Epithelial cell of proximal tubule (primary cell): ENCODE measurements at places on chromosomes 1 and 21.

DNA sequence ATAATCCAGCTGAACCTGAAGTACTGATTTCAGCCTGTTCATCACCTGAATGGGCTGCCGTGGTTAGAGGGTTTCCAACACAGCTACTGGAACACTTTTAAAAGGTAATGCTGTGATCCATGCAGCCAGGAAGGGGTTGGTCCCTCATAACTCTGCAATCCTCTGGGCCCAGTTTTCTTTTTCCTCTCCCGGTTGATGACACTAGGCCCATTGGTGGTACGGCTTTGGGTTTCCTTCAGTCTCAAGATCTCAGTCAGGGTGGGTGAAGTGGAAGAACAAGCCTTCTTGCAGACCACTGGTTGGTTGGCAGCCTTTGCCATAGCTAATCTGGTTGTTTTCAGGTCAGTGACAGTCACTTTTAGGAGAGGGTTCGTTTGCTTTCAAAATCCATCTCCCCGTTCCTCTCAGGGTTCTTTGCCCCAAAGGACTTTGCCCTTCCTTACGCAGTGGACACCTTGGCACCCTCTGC lies 502 bp upstream of the SLC35A3 start:
- no peak for DNase-seq

GRCh38 chr1:161031874-161032273 lies 6.9 kb downstream of the TSTD1 start:
- no peak for DNase-seq

GRCh38 chr1:202821467-202821866 lies 10.7 kb downstream of the PCAT6 start:
- DNase-seq, result no peak

GRCh38 chr1:32204943-32205361 lies 519 bp upstream of the IQCC start:
- DNase-seq, result no peak

DNA sequence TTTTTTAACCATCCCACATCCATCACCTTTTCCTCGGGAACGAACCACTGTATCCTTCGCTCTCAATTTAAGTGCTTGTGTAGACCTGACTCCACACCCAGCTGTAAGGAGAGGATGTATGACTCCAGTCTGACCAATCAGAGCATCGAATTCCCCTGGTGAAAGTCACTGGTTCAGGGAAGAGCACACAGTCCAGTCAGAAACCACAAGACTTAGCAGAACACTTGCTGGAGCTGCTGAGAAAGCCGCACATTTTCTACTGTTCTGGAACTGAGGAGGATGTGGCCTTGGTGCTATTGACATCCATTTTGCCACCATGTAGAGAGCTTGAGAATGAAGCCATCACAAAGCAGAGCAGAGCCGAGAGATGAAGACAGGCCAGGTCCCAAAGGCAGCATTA lies 59.9 kb upstream of the CNN3 start:
- no peak for DNase-seq

GRCh38 chr1:210912752-210913151 lies 221.2 kb downstream of the KCNH1 start:
- no peak for DNase-seq

DNA sequence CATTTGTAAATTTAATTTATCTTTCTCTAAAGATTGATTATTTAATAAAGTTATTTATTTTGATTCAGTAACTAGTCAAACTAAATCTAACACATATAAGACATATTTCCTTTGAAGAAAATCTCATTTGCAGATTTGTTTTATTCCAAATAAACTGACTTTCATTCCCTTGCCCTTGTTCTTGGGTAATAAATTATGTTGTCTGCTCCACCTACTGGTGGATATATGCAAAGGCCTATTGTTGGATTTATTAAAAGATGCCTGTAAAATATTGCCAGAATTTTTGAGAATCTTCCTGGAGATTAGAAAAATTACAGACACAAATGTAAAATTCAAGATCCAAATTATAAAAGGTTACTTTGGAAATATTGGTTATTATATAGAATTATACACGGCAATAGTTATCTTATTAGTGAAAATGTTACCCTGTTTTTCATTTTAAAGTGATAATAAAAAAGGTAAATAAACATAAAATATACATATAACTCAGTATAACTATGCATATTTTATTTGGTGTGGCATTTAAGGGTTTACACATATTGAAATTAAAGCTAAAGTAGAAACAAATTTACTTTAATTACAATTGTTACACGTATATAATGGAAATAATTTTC lies 116.1 kb downstream of the SPATA17 start:
- DNase-seq, result peak; percentile 2

DNA sequence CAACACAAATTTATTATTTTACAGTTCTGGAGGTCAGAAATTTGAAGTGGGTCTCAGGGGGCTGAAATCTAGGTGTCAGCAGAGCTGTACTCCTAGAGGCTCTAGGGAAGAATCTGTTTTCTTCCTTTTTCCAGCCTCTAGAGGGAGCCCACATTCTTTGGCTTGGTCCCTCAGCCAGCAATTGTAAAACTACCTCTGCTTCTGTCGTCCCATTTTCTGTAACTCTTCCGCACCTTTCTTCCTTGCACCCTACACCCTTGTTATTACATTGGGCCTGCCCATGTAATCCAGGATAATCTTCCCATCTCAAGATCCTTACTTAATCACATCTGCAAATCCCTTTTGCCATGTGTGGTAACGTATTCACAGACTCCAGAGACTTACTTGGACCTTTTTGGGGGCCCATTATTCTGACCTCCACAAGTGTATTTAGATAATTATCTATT lies 24.8 kb upstream of the THEM4 start:
- DNase-seq, result peak; percentile 19

DNA sequence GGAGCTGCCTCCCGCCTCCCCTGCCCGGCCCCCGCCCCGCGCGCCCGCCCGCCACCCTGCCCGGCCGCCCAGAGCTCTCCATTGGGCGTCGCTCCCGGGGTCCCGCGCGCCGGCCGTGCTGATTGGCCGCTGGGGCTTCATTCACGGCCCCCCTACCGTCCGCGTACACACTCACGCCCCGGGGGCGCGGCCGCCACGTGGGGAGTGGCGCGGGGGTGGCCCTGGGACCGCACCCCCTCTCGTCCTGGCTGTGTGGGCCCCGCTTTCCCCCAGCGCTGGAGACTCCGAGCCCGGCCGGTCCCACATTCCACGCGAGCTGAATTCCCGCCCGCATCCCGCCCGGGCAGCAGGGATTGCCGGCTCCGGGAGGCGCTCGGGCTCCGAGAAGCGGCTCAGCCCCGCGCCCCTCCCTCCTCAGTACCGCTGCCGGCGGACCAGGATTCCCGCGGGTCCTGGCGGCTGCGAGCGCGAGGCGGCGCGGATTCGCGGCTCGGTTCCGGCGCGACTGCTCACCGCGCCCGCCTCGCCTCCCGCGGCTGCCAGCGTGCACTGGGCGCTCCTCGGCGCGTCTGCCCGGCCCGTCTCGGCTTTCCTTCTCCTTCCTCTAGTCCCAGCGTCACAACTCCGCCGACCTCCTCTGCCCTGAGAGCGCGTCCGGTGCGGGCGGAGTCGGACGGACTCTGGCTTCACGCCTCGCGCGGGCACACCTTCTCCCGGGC lies 450 bp upstream of the POU3F1 start:
- no peak for DNase-seq

GRCh38 chr1:159802111-159802510 lies at the start of gene FCRL6:
TSS of gene FCRL6 (plus strand) at chr1:159802360. CDS start at chr1:159802425, 65 bp downstream.
- DNase-seq, result no peak

DNA sequence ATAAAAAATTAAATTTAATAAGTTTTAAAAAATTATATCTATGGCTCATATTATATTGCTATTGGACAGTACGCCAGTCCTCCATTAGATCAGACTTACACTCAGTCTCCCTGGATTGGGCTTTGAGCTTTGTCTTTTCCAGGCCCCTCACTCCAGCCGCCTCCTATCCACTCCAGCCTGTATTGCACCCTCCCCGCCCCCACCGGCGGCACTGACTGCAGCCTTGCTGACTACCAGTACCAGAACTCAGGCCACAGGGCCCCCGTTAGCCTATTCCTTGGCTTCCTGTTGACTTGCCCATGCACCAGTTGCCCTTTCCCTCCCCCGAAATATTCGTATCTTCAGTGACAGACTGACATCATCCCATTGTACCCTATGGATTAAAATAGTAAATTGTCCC lies 127.9 kb downstream of the CSMD2 start:
- DNase-seq, result no peak

DNA sequence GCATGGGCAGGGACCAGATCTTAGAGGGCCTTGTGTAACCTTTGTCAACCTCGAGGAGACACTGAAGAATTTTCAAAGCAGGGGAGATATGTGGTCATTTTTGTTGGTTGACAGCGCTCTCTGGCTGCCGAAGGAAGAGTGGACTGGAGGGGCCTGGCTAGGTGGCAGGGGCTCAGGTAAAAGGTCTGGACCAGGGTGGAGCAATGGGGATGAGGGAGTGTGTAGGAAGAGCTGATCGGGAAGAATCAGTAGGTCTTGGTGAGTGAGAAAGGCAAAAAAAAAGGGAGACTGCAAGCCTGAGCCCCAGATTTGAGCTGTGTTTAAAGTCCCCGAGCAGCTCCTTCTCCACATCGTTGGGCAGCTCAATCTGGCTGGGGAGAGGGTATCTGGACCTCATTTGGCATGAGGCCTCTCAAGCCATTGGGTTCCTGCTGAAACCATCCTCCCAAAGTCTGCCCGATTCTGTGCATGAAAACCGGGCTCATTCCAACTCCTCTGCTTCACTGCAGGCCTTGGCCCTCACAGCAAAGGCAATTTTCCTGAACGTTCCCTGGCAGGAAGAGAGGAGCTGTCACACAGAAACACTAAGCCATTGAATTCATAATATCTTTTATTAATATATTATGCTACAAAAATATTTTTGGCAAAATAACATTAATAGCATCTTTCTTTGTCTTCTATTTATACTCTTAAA lies 237.1 kb downstream of the TRABD2B start:
- no peak for DNase-seq

DNA sequence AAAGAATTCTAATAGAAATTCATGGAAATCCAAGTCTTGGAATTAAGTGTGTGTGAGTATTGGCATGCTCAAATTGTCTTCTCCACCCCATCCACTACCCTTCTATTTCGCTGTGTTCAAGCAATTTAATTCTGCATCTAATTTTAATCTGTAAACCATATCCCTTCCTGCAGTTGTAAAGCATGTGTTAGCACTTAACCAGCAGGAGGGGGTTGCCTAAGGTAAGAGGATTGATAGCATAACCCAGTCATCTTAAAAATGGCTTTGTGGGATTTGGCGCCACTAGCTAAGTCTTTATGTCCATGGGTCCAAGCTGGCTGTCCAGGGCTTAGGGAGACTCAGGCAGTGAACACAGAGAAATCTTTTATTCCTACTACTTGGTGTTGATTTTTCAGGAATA lies 210.3 kb downstream of the PTPRC start:
- no peak for DNase-seq

DNA sequence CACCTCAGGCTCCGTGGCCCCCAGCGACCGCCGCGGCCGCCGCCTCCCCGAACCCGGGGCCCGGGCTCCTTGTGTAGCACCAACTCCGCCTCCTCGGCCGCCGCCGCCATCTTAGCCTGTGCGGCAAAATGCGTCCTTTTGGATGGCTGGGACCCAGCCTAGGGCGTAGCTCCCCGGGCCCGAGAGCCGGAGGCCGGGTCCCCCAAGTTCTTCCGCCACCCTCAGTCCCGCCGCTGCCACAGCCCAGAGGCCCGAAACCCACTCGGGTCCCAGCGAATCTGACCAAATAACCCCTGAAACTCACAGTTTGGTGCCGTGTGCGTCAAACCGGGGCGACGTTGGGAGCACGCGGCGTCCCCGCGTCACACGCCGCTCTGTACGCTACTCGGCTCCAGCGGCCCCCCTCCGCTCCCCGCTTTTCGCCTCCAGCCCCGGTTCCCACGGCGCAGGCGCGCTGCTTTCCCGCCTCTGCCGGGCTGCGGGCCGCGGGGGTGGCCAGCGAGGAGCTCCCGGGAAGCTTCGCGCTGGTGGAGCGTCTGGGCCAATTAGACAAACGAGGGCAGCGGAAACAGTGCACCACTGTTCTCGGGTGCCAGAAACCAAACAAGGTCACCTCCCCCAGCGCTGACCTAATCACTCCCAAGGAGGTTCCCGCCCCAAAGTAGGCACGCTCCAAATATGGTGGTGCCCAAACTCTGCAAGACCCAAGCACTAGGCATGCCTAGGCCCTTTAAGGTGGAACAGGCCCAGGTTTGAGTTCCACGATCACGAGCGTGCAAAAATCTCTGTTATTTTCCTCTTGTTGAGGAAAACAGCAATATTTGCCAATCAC lies at the start of gene ZNF644:
Gene ZNF644, minus strand, starts transcription at position 350 of the 832 bp plus-strand sequence. CDS start 39,682 bp downstream, outside the sequence.
- no peak for DNase-seq

- no peak for DNase-seq
Measured at GRCh38 chr21:20739421-20739820, 258.8 kb upstream of the NCAM2 start.

DNA sequence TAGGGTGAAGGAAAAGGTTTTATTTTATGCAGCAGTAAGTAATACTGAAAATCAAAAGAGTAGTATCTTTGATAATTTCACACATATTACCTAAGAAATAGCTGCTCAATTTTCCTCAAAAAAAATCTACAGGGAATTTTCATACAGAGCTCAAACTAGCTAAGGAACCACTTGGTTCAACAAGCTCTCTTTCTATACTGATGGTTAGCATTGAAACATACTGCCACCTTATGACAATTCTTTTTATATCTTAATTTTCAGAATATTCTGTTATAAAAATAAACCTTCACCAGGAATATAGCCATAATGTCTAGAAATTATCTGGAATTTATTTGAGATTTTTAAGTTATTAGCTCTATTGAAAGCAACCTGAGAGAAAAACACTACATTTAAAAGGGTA lies 142.1 kb downstream of the DPYD start:
- DNase-seq, result peak; percentile 1

DNA sequence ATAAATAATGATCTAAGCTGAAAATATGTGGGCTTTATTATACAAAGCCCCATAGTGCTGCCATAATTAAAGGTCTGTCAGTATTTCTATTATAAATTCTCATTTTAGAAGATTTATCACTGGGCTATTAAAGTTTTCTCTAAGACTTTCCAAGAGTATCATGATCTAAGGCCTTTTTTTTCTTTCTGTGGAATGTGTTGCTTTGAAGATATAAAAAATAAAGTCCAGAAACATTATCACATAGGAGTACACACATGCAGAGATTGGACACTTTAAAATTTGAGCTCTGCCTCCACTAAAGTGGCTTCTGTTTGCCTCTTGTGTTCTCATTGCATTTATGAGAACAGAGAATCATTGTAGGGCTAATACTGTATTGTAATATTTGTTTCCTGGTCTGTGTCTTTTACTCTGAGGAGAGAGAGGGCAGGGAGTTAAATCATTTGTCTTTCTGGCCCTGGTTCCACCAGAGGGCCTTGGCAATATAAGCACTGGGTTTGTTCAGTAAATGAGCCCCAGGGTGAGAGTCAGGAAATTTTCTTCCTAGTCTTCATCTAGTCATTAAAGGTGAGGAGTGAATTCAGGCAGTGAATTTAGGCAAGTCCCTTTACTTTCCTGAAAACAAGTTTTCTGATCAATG lies 70.2 kb downstream of the NFIA start:
- DNase-seq, result no peak

DNA sequence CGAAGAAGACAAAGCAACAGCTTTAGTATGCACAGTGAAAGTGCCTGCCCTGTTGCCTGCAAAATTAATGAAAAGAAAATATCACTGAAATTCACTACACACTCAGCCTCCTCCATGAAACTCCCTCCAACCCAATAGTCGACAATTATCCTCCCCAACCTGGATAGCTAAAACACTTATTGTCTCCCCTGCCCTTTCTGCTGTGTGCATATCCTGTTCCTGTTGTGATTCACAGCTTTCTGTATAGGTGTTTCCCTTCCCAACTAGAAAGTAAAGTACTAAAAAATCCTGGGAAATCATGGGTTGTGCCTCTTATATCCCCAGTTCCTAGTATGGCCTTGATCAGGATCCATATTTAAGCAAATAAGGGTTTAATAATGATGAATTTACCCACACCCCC lies 412.1 kb downstream of the LTN1 start:
- DNase-seq, result no peak
